Epithelial cell of proximal tubule (primary cell): ENCODE measurements at places on chromosomes 5 and 9. TPM values are rescaled to one million over a fixed set of nuclear protein-coding genes. Genes with fewer than 3 reads are reported as not detected.

Gene MRPL41
- 110 and 125 TPM in 2 replicates for total RNA-seq

Gene SEMA6A
- total RNA-seq = 8.3 and 11.6 TPM in 2 replicates

Gene UBE2QL1
- total RNA-seq = not detected in 2 replicates

Gene ALDH1B1
- 47.5 and 79.3 TPM in 2 replicates for total RNA-seq

Gene NR4A3
- total RNA-seq = 0.07 TPM in 1 of 2 replicates, not detected in the other

Gene CARD9
- 1.2 and 1.4 TPM in 2 replicates for total RNA-seq

Gene STPG3
- not detected in 2 replicates for total RNA-seq

Gene KCNV2
- not detected in 2 replicates for total RNA-seq

DNA sequence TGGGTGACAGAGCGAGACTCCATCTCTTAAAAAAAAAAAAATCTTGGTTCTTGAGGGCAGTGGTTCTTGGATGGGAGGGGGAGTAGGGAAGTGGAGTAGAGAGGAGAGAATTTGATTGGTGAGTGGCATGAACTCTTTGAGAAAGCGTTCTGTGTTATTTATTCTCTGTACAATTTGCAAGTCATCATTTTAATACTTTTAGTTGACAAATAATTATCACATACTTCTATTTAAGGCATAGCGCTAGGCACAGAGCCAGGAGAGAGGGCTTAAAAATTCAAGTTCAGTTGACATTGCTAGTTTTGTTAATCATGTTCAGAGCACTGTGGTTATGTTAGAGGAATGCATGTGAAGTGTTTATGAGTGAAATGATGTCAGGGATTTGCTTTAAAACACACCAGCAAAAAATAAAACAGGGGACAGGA is 24.6 kb downstream of the HSDL2 start:
- no peak for DNase-seq

GRCh38 chr9:128115187-128116103 is 12.1 kb downstream of the PTGES2 start:
- no peak for DNase-seq

DNA sequence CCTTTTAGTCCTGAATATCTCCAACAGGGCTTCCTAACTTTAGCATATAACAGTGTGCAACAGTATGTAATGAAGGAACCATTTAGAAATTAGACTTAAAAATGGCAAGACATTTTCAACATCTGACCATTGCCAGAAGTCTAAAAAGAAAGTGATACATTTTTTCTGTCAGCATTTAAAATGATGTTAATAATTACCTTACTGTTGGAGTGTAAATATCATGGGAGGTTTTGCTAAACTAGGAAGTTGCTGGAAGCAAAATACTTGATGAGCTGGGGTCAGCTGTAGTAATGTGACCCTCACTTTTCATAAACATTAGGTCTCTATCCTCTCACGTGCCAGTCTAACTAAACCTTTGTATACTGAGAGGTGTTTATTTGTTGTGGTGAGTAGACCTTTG is 68.8 kb downstream of the NTRK2 start:
- DNase-seq = no peak

DNA sequence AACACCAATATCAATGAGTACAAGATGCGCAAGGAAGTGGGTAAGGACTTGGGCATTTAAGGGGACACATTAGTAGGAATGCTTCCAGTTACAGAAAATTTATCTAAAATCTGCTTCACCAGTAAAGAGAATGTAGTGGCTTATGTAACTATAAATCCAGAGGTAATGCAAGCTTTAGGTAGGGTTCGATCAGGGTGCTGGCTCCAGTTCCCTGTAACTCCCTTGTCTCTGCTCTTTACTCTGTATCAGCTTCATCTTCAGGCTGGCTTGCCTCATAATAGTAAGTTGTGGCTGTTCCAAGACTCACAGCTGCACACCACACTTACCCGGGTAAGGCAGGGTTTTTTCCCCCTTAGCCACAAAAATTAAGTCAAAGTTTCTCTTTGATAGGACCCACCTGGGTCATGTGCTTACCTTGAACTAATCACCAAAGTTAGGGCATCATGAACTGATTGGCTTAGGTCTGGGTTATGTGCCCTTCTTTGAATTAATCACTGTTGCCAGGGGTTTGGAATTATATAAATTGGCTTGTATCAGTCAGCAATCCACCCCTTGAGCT is 35.5 kb downstream of the ARHGEF37 start:
- no peak for DNase-seq

- DNase-seq = no peak
Observed at GRCh38 chr5:54243483-54244080, 66.8 kb downstream of the ARL15 start.

GRCh38 chr5:142544946-142545649 is 140.8 kb downstream of the FGF1 start:
- DNase-seq = no peak

DNA sequence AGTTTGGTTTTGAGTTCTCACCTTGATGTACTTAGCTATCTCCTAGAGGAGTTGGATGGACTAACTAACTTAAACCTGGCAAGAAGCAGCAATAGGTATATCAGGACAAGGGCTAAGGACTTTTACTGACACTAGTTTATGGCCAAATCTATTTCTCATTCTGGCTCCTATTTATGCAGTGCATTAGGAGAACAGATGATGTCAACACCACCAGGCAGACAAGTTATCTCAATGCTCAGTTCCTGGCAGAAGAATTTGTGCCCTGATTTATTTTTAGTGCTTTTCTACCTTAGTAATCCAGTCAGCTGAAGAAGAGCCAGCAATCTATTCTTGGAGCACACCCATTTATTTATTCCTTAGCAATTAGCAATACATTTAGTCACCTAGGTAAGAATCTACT is 30.7 kb upstream of the MYOT start:
- DNase-seq = no peak

DNA sequence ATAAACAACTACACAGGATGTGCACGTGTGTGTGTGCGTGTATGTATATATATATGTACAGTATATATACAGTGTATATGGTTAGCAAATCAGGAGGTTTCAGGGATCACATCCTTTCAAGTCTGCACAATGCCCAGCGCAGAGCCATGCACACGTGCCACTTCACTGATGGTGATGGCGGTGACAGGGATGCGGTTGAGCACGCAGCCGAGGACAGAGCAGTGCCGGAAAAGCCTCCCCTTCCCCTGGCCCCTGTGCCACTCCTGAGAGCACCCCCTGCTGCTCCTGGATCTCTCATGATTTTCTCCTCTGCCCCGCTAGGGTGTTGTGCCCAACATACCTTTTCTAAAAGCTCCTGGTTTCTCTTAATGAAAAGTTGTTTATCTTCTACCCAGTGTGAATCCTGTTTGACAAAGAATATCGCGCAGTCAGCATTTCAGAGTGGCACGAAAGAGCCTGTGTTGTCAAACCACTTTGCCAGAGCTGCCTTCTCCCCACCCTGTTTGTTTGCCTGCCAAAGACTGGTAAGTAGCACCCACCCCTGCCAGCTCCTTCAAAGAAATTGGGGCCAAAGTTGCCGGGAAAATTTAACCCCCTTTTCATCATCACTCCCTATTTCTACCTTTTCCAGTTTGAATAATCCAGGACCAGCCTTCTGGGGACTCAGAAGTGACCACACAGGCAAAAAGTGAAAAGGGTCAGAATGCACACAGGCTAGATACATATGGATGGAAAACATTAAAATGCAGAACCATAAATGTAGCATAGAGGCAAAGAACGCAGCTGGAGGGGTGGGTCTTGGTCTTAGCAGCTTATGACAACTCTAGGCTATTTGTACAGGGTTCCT is 126.2 kb upstream of the DPYSL3 start:
- DNase-seq = no peak

GRCh38 chr9:38765101-38765500 is 45.2 kb upstream of the FAM240B start:
- DNase-seq = no peak

DNA sequence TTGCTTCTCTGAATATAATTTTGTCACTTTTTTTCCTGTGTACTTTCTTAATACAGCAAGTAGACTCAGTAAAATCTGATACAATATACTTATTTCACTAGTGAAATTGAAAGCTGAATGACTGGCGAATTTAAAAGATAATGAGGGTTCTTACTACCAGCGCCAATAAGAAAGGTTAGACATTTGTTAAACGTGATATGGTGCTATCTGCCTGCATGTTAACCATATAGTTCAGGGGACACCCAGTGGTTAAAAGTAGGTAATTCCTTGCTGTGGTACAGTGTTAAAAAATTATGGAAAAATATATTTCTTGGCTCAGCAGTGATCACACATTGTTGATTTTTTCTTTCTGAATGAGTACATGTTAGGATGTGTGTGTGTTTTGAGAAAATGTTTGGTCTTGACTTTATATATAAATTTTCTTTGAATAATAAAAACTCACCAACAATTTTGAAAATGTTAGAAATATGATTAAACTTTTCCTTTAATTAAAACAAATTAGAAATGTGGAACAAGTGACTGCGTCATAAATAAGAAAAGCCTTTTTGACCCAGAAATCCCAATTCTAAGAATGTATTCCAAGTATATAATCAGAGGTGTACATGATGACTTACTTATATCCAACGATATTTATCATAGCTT is 25.8 kb downstream of the CAST start:
- DNase-seq = no peak

- DNase-seq = no peak
Observed at GRCh38 chr5:171306781-171307591, 2.1 kb upstream of the TLX3 start.

DNA sequence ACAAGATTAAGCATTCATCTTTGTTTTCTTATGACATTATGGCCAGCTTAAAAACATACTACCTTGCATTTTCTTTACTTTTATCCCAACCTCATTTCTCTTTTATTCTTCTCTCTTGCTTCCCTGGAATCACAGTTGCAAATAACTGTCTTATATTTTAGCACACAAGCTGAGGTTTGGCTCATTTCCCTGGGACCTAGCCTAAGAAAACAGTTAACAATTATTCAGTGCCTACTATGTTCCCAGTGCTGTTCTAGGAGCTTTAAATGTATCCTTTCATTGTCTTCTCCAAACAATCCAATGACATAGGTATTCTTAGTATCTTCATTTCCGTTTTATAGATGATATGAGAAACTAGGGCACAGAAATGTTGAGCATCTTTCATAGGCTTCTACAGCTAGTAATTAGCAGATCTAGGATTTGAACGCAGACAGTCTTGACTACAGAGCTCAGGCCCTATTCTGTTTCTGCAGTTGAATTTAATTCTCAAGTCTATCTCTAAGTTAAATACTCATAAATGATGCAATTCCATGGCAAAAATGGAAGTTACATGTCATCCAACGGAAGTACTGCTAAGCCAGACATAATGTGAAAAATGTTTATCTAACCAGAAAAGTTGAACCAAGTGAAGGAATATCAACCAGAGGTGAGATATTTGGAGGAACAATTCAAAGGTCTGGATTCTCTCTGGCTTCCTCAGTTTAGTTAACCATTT is 52.3 kb upstream of the MTAP start:
- no peak for DNase-seq

DNA sequence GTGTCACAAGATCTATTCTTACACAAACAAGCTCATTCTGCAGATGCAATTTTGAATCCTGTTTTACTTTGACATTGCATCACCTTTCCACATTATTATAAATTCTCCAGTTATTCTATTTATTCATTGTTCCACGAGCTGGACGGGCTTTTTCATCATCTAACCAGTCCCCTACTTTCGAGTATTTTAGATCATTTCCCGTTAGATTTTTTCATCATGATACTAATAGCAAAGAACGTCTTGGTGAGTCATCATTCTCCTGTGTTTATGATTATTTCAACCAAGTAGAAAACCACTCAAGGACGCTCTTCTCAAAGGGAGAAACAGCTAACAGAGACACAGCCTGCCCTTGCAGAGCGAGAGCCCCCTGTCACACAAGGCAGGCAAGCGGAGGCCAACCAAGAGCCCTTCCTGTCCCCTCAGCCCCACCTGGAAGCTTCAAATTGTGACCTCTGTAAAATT is 15.1 kb downstream of the BBLN start:
- no peak for DNase-seq

GRCh38 chr9:136847088-136847825 is 2.0 kb upstream of the PHPT1 start:
- DNase-seq = no peak

DNA sequence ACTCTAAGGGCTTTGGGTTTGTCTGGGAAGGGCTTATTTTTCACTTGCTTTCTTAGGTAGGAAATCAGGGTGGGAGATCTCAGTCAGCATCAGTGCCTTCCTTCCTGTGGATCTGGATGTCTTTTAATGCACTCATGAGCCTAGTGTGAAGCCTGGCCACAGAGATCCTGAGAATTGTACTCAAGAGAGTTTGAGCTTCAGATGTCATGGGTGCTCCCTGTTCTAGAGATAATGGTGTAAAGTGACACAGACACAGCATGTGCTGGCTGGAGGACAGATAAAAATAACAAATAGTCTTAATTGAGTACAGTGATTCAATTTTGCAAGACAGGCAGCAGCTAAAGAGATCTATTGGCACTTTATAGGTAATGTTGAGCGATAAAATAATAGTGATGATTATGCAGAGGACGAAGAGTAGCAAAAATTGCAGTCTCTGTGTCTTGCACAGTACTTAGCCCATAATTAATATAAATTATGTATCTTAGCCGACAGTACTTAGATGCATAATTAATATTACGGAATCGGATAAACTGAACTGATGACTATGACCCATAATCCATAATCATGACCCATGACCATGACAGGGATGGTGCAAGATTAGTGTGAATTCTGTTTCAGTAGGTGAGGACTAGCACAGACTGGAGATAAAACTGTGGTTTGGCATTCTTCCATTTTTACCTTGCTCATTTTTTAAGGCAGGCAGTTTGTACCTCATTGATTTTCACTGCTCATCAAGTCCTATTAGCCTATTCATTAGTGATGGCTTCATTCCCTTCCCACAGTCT is 408.7 kb upstream of the PIK3R1 start:
- DNase-seq = no peak

- DNase-seq = no peak
Observed at GRCh38 chr5:81790336-81790735, 39.4 kb upstream of the SSBP2 start.

- no peak for DNase-seq
Observed at GRCh38 chr9:98135558-98135934, 16.5 kb upstream of the TRIM14 start.
